SK-N-SH (cell line): ENCODE measurements at places on chromosomes 16 and 17. TPM values are rescaled to one million over a fixed set of nuclear protein-coding genes. Genes with fewer than 3 reads are reported as not detected.

DNA sequence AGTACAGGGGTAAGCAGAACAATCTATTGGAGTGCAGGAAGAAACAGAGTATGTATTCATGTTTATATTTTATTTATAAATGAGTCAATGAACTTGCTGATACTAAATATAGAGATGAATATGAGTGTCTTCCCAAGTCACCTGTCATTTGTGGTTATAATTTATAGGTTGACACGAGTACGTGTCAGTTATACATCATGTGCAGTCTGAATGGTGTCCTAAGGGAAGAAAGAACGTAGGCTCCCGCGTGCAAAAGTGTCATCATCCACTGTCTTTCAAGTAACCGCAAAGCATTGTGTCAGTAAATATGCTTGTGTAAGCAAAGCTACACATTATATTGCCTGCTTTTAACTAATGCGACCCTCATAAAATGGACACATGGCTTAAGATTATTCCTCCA is 786.1 kb downstream of the KCNJ2 start:
- DNase-seq, result no peak
- H3K4me1 ChIP-seq, result no peaks in the 10 kb centered on the region
- no peak overlapping the region for H3K27ac ChIP-seq
- no peaks in the 10 kb centered on the region for H3K36me3 ChIP-seq
- H3K27me3 ChIP-seq, result no peaks in the 10 kb centered on the region

GRCh38 chr17:45170280-45170930 is 8.7 kb downstream of the HEXIM2 start:
- peaks cover 29% of the 10 kb centered on the region; the same call in 1 of the 2 replicates for H3K4me1 ChIP-seq
- peak overlapping the region; percentile 89 for H3K27ac ChIP-seq
- H3K27me3 ChIP-seq, result no peaks in the 10 kb centered on the region
- DNase-seq, result no peak
- no peak overlapping the region for H3K4me3 ChIP-seq
- H3K36me3 ChIP-seq, result no peaks in the 10 kb centered on the region

The CCL4 gene
- polyA plus RNA-seq, result not detected in 2 replicates

DNA sequence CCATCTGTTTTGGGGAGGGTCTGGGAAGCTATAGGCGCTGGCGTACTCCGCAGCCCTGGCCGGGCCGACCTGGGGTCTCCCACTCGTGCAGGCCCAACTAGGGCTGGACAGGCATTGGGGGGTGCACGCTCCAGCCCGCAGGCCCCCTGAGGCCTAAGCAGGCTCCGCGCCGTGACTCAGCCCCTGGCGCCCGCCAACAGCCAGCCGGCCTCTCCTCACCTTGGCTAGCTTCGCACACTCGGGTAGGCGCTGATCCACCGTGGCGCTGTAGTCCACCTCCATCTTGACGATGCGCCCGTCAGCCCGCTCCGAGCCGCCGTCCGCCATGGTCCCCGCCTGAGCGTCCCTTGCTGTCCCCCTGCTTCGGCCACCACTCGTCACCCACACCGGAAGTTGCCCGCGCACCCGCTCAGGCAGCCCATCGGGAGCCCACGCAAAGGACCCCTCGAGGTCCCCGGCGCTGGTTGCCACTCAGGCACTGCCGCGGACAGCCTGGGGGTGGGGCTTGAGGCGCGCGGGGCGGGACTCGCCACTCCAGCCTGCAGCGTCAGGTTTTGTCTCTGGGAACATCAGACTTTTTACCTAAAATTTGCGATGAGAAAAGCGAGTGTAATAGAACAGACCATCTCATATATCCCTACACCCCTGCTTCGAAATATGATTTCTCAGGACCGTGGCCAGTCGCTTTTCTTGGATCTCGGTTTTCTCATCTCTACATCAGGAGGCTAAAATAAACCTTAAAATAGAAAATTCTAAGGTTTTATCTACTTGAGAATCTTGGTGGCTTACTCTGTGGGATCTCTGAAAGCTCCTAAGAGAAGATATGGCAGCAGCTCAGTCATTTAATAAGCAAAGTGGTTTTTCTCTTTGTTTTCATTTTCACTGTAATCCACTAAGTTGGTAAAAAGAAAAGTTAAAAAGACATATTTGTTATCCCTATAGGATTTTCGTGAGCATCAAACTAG is at the start of gene PSMD12:
TSS of gene PSMD12 (minus strand) at position 385 of the 965 bp plus-strand sequence. CDS start at position 327, 58 bp downstream.
- H3K4me3 ChIP-seq, result peak within 1 kb of the TSS; percentile 85
- H3K27ac ChIP-seq, result peak within 1 kb of the TSS; percentile 87
- peaks cover 7% of the 10 kb centered on the region for H3K36me3 ChIP-seq
- DNase-seq, result peak; percentile 100
- peaks cover 18% of the 10 kb centered on the region for H3K4me1 ChIP-seq
- no peaks in the 10 kb centered on the region for H3K27me3 ChIP-seq

The MEIOB gene
- polyA plus RNA-seq, result 0.05 TPM in 1 of 2 replicates, not detected in the other

DNA sequence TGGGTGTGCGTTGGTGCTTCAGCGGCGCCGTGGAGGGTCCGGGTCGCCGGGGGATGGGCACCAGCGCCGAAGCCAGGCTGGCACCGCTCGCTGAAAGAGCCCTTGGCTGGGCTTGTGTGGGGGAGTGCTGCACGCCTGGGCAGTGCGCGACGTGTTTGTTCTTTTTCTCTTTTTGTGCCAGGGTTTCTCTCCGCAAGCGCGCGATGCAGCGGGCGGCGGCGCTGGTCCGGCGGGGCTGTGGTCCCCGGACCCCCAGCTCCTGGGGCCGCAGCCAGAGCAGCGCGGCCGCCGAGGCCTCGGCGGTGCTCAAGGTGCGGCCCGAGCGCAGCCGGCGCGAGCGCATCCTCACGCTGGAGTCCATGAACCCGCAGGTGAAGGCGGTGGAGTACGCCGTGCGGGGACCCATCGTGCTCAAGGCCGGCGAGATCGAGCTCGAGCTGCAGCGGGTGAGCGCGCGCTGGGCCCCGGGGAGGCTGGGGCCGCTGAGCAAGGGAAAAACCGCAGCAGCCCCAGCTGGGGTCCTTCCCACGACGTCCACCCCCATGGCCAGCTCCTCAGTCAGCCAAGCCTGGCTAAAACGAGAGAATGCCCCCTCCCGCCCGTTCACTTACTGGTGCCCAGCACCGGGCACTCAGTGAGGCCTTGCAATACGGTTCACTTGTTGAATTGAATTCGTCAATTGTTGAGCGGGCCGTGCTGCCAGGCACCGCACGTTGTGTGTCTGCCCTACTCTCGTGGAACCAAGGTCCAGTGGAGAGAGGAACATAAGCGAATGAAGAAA is 541 bp downstream of the GPT2 start:
- peaks cover 11% of the 10 kb centered on the region; the same call in 1 of the 2 replicates for H3K4me1 ChIP-seq
- H3K4me3 ChIP-seq, result peak overlapping the region; percentile 88
- H3K36me3 ChIP-seq, result peaks cover 3% of the 10 kb centered on the region; the same call in 1 of the 2 replicates
- DNase-seq, result peak; percentile 63

DNA sequence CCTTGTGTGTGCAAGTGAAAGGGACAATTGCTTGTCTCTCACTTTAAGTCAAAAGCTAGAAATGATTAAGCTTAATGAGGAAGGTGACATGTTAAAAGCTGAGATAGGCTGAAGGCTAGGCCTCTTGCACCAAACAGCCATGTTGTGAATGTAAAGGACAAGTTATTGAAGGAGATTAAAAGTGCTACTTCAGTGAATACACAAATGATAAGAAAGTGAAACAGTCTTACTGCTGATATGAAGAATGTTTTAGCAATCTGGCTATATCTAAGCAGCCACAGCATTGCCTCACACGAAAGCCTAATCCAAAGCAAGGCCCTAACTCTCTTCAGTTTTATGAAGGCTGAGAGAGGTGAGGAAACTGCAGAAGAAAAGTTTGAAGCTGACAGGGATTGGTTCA is 71.0 kb downstream of the CDRT15 start:
- H3K27ac ChIP-seq, result no peak overlapping the region
- no peaks in the 10 kb centered on the region for H3K4me1 ChIP-seq

The PABPN1L gene
- not detected in 2 replicates for polyA plus RNA-seq

DNA sequence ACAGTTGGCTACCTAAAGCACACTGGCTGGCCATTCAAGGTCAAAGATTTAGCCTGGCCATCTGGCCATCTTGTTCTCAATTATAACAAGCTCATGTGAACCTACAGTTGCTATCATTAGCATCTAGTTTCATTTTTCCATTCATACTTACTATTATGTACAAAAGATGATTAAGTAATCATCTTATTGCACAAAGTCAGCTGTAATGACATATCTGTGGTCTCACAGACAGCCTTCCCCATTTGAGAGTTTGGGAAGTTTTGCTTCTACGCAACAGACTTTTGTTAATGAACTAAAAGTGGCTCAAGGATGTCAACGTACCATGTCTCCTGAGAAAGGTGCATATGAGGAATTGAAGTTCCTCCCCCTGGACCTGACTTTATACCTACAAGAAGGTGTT is 51.3 kb downstream of the HS3ST3B1 start:
- no peak overlapping the region for H3K4me3 ChIP-seq
- H3K4me1 ChIP-seq, result no peaks in the 10 kb centered on the region
- H3K27me3 ChIP-seq, result peaks cover 22% of the 10 kb centered on the region

DNA sequence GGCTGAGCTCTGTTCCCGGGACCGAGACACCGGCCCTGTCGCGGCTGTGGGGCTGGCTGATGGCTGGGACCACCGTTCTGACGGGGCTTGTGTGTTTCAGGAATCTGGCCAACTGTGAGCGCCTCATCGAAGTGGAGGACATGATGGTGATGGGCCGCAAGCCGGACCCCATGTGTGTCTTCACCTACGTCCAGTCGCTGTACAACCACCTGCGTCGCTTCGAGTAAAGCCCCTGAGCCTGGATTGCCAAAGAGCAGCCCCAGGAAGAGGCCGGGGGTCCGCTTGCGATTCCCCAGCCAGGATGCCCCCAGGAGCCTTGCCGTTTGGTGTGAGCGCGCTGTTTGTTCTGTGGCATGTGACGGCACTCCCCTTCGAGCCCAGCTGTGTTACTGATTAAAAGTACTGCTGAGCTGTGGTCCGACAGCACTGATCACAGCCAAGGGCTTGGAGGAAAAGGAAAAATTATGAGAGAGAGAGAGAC is 23.0 kb downstream of the SMTNL2 start:
- DNase-seq, result no peak
- no peaks in the 10 kb centered on the region for H3K4me1 ChIP-seq
- H3K27ac ChIP-seq, result no peak overlapping the region

DNA sequence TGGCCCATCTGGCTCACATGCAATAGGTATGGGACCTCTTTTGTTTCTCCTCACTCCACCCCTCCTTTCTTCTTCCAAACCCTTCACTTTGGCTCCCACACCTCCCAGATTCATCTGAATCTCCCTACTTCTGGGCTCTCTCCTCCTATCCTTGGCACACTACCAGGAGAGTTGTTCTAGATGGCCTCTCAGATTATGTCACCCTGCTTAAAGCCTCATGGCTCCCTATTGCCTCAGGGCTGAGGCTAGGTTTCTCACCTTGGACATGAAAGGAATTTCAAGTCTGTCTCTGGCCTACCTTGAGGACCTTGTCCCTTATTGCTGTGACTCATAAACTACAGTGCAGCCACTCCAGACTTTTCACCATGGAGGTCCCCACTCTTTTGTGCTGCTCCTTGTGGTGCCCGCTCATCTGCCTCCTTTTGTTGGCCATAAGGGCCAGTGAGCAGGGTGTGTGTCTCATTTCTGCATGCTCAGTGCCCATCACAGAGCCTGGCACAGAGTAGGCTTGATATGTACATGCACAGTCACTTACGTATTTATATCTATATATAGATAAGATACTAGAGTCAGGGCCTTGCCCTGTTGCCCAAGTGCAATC is 1.0 kb upstream of the MFAP4 start:
- H3K4me3 ChIP-seq, result no peak overlapping the region
- H3K4me1 ChIP-seq, result peaks cover 87% of the 10 kb centered on the region
- peaks cover 16% of the 10 kb centered on the region for H3K36me3 ChIP-seq
- peak overlapping the region; percentile 98 for H3K27ac ChIP-seq

The GNAO1 gene
- 0.15 and 0.30 TPM in 2 replicates for polyA plus RNA-seq

The OR1G1 gene
- not detected in 2 replicates for polyA plus RNA-seq

DNA sequence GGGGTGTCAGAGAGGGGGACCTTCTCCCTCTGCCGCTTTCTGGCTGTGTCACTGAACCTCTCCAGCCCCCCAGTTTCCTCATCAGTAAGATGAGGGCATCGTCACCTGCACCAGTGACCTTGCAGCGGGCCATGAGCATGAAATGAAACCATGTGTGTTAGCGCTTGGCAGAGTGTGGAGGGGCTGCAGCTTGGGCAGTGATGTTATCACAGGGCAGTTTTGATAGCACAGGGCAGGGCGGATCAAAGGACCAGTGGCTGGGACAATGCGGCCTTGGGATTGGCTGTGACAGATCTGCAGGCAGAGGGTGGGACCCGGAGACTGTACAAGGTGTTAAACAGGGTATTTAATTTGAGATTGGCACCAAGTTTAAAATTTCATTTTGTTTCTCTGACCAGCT is 38.9 kb upstream of the NAT9 start:
- no peak overlapping the region for H3K27ac ChIP-seq
- H3K4me1 ChIP-seq, result no peaks in the 10 kb centered on the region
- no peaks in the 10 kb centered on the region for H3K27me3 ChIP-seq
- DNase-seq, result peak; percentile 59

DNA sequence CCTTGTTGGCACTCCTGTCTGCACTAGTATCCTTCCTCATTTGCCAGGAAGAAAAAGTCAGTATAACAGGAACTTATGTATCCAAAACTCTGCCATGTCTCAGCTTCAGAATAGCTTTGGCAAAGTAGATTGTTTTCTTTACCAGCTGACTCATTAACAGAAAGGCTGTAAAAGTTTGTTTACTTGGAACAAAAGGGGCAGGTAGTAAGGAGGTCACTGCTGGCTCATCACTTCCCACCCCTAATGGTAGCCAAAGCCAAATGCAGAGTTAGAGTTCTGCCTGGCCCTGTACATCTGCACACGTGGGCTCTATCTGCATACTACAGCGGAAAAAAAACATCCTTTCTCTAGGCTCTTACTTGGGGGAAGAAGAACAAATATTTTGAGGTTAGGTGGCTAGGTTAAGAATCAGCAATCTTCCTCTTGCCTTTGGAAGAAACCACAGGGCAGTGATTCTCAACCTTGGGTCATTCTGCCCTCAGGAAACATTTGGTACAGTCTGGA is 90.9 kb upstream of the BCAR1 start:
- DNase-seq, result no peak
- no peaks in the 10 kb centered on the region for H3K27me3 ChIP-seq
- peak overlapping the region; percentile 80 for H3K27ac ChIP-seq
- no peak overlapping the region for H3K4me3 ChIP-seq
- peaks cover 4% of the 10 kb centered on the region for H3K36me3 ChIP-seq
- peaks cover 29% of the 10 kb centered on the region for H3K4me1 ChIP-seq

DNA sequence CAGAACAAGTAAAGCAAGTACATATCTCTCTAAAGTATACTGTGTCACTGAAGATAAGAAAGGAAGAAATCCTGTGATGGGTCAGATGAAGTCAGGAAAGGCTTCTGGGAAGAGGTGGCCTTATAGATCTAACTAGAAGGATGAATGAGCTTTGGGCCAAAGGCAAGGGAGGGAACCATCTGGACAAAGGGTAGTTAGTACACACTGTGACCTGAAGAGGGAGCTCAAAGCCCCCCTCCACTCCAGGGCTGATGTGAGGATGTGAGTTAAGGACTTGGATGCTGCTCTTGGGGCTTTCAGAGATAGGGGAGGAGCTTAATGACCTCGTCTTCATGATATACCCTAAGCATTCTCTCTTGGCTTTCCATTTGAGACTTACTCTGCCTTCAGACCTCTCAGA is 185.3 kb upstream of the CACNG3 start:
- H3K27me3 ChIP-seq, result no peaks in the 10 kb centered on the region
- DNase-seq, result peak; percentile 67
- H3K27ac ChIP-seq, result no peak overlapping the region
- no peaks in the 10 kb centered on the region; the same call in 1 of the 2 replicates for H3K4me1 ChIP-seq
- peak overlapping the region; percentile 39; the same call in 1 of the 2 replicates for H3K4me3 ChIP-seq
- no peaks in the 10 kb centered on the region for H3K36me3 ChIP-seq

The GJD3 gene
- not detected in 2 replicates for polyA plus RNA-seq

The HEATR9 gene
- not detected in 2 replicates for polyA plus RNA-seq

The SLC25A10 gene
- 29.9 and 34.7 TPM in 2 replicates for polyA plus RNA-seq
